GM23248 (cell line): ENCODE measurements at places on chromosomes 6 and 20. TPM values are rescaled to one million over a fixed set of nuclear protein-coding genes. Genes with fewer than 3 reads are reported as not detected.

Gene TMEM239
- total RNA-seq: not detected in 2 replicates

Gene TFAP2A
- total RNA-seq: 1.9 and 2.5 TPM in 2 replicates

Gene LAMP5
- total RNA-seq: 0.11 TPM in 1 of 2 replicates, not detected in the other

Gene TRAPPC3L
- total RNA-seq: 1.4 TPM in 1 of 2 replicates, not detected in the other

Gene PTCHD4
- 0.51 and 0.76 TPM in 2 replicates for total RNA-seq

Gene FUT9
- total RNA-seq: not detected in 2 replicates

Gene COL19A1
- total RNA-seq: not detected in 2 replicates

Gene RNF182
- total RNA-seq: 2.3 and 2.7 TPM in 2 replicates

Gene SLC29A1
- 12.2 and 17.1 TPM in 2 replicates for total RNA-seq

Gene HEY2
- not detected in 2 replicates for total RNA-seq

Gene SAPCD1
- total RNA-seq: 2.5 TPM in 1 of 2 replicates, not detected in the other

Gene LTB
- total RNA-seq: not detected in 2 replicates

DNA sequence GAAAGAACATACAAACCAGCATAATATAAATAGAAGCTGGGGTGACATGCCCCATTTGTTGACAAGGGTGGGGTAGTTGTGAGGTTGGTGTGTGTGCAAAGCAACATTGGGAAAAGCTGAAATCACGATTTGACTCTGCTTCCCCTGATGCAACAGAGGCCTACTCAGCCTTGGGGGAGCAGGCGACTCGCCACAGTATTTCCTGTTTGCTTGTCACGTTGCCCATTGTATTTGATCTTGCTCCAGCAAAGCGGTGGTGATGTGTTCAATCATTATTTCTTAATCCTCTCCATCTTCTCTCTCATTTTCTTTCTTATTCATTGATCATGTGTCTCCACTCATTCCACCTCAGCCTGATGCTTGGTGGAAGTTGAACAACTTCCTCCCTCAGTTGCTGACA, 165.8 kb upstream of the CITED2 start:
- DNase-seq: peak; percentile 88

DNA sequence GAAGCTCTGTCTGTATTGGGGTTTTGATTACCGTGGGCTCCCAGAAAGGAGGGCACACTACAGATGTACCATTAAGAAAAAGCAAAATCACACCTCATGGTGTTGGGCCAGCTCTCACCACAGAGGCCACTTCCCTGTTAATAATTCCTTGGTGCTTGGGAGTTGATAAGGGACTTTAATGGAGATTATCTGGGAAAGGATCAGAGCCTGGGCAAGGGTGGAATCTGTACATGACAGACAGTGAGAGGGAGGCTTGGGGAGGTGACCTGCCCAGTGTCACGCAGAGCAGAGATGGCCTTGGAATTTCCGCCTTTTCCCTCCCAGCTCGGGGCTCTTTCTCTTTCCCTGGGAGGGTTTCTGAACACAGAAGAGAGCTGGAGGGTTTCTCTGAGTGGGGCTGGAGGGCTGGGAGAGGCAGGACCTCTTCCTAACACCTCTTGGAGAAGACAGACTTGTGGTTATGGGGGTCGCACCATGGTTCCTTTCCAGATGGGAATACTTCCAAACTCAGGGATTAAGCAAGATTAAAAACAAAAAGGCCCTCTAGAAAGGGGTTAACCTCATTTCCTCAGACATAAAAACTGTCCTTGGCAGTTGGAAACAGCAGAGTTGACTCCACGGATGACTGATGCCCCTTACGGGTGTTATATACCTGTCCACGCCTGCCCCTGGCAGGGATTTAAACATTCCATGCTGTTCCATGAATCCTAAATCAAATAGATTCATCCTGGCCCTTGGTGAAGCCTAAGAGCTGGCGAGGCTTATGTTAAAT, 16.8 kb upstream of the KCNK16 start:
- DNase-seq: no peak

DNA sequence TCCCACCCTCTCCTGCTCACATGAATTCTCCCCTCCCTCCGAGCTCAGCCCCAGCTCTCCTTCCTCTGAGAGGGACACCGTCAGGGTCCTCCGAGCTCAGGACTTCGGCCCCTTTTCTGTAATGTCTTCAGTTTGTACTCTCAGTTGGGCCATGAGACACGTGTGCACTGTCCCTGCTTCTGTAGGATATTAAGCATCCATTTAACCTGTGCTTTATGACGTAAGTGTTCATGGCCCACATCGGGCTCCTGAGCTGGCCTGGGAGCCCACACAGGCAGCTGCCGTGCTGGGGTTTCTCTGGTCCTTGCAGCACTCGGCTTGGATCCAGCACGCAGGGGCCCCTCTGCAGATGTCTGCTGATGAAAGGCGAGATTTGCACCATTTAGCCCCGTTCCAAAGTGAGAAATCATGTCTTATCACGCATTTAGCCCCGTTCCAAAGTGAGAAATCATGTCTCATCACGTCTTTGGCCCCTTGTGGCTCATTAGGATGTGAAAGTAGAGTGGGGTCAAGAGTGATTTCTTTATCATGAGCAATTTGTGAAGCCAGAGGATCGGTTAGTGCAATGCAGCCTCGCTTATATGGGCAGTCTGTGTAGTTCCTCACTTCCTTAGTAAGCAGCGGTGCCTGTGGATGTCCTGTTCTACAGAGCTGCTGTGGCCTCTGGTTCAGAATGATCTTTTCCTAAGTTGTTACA, 25.3 kb downstream of the DUSP22 start:
- no peak for DNase-seq

DNA sequence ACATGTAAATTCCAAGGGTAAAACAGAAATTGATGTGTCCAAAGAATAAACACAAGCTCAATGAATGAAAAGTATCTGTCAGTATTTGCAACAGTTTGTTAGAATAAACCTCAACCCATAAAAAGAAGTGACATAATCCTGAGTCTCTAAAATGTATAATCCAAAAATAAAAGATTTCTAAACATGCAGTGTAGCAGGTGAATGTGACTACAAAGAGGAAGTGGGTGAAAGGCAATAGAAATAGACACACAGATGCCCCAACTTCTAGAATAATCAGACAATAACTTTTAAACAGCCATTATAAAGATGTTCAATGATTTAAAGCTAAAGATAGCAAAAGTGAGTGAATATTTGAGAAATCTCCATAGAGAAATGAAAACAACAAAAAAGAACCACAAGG, 1009.2 kb upstream of the GJE1 start:
- no peak for DNase-seq

- no peak for DNase-seq
These were observed 133.7 kb downstream of the PXDC1 start for GRCh38 chr6:3617681-3618311.

DNA sequence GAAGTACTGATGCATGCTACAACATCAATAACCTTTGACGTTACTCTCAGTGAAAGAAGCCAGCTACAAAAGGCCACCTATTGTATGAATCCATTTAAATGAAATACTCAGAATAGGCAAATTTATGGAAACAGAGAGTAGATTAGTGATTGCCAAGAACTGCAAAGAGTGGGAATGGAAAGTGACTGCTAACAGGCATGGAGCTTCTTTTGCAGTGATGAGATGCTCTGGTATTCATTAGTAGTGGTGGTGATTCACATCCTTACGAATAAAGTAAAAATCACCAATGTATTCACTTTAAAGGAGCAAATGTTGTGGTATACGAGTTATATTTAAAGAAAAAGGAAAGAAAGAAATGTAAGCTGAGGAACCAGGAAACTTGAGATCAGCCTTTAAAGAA, 126.8 kb upstream of the SAMD5 start:
- peak; percentile 83 for DNase-seq

DNA sequence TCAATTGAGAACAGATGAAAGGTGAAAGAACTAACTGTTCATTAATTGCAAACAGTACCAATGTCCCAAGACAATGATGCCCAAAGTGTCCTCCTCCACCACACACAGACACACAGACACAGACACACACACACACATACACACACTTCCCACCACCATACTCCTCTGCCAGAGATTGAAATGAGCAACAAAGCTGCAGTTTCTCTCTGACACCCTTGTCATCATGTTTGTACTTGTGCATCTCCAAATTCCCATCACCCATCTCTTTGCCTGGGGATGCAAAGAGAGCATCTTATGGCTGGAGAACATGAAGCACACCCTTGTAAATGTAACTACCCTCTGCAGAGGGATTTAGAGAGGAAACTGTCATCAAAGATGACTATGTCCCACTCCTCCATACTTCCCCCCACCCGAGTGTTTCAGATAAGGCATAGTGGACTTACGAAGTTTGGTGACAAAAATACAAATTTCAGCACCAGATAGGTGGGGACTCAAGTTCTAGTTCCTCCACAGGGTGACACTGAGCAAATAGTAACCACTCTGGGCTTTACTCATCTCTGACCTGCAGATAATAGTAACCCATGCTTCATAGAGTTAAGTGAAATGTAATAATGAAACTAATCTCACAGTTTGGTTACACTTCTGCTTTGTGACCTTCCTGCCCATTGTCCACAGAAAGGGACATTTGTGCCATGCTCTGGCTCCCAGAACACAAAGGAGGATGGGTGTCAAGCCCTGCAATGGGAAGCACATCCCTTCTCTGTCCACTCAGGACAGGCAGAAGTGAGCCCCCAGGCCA, 8.7 kb downstream of the MAFB start:
- DNase-seq: no peak

- no peak for DNase-seq
These were observed 633.6 kb upstream of the IMPG1 start for GRCh38 chr6:76706086-76706485.

GRCh38 chr20:50701041-50701963, 10.0 kb upstream of the RIPOR3 start:
- no peak for DNase-seq

DNA sequence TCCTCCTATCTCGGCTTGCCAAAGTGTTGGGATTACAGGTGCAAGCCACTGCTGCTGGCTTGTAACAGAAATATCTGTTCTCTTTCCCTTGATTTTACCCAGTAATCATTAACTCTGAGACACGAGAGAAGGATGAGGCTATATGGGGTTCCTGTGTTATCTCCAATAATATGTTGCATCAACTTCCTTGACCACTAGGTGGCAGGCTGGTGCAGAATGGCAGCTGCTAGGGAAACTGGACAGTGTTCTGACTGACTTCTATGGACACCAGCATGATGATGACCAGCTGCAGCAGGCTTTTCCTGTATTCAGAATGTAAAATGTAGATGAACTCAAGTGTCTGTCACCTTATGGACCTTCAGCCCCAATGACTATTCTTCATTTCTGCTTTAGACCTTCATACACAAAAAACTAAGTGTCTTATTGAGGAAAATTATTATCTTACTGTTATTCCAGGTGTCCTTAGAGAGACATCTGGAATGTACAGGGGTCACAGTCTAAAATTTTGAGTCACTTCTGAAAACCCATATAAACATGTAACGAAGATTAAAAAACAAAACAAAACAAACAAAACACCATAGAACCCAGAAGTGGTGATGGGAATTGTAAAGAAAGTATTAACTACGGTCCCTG, 20.4 kb upstream of the CD109 start:
- DNase-seq: peak; percentile 78

- no peak for DNase-seq
These were observed 2.8 kb upstream of the EPB41L2 start for GRCh38 chr6:131065824-131066171.

DNA sequence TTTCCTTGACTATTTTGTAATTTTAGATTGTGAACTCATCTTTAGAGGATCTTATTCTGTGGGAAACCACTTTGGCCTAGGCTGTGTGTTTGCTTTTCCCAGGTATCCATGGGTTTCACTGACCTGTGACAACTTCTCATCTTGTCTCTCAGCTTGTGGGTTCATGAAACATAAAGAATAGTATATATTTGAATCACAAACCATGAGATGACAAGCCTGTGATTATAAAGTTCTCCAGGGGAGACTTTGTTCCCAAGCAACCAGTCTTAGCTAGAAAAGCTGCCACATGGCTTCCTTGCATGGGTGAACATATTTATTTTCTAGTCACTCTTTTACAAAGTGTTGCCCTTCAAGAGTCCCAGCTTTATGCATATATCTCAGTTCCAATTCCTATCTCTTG, 201.9 kb downstream of the UBE3D start:
- DNase-seq: no peak

GRCh38 chr6:10404107-10404798, 10.6 kb downstream of the TFAP2A start:
- peak; percentile 98 for DNase-seq

- no peak for DNase-seq
These were observed 512.3 kb downstream of the TFAP2B start for GRCh38 chr6:51330971-51331370.

GRCh38 chr6:97632341-97632740, 349.3 kb upstream of the MMS22L start:
- peak; percentile 20 for DNase-seq

GRCh38 chr6:163635731-163636364, 221.3 kb downstream of the QKI start:
- DNase-seq: no peak

GRCh38 chr6:30810813-30811339, 66.5 kb upstream of the IER3 start:
- DNase-seq: no peak

DNA sequence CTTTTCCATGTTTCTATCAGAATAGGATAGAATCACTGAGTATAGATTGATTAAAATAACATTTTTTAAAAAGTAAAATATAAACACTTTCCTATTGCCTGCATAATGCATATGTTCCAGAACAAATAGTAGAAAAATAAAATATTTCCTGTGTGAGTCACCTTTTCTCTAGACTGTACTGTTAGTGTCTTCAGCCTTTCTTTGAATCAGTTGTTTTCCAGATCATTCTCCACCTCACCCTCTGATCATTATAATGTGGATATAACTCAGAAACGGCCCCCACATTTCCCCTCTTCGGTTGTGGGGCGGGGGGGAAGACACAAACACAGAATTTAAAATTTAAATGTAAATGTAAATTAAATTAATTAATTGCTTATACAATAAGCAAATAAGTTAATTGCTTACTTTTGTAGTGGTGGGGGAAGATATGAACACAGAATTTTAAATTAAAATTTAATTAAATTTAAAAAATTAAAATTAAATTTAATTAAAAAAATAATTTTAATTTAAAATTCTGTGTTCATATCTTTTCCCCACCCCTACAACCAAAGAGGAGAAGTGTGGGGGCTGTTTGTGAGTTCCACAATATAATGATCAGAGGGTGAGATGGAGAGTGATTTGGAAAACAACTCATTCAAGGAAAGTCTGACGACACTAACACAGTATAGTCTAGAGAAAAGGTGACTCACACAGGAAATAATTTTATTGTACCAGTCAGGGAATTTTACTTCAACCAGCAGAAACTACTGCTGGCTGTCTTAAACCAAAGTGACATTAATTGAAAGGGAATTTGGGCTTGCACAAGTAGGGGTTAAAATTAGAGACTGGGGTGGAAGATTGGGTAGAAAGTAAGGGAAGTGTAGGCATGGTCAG, 37.1 kb upstream of the PROKR2 start:
- DNase-seq: peak; percentile 87

GRCh38 chr6:97459986-97460385, 177.0 kb upstream of the MMS22L start:
- peak; percentile 32 for DNase-seq

DNA sequence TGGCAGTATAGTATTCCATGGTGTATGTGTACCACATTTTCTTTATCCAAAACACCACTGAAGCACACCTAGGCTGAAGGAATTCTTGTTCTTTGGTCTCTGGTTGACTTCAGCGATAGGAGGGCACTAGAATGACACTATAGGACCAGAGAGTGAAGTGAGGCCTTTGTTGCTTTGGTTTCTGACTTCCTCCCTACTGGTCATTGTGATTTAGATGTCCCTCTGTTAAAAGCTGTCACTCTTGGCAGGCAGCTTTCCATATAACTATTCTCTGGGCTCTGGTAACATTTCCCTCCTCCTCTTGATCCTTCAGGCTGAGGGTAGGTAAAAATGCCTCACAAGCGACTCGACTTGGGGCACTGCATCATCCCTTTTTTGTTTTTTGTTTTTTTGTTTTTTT, 236.3 kb downstream of the MAFB start:
- no peak for DNase-seq
